GM23338 (cell line): ENCODE measurements at places on chromosomes 16 and 17. TPM values are rescaled to one million over a fixed set of nuclear protein-coding genes. Genes with fewer than 3 reads are reported as not detected.
A peak's percentile ranks its signal among the peaks of the same experiment; 100 is the strongest.

DNA sequence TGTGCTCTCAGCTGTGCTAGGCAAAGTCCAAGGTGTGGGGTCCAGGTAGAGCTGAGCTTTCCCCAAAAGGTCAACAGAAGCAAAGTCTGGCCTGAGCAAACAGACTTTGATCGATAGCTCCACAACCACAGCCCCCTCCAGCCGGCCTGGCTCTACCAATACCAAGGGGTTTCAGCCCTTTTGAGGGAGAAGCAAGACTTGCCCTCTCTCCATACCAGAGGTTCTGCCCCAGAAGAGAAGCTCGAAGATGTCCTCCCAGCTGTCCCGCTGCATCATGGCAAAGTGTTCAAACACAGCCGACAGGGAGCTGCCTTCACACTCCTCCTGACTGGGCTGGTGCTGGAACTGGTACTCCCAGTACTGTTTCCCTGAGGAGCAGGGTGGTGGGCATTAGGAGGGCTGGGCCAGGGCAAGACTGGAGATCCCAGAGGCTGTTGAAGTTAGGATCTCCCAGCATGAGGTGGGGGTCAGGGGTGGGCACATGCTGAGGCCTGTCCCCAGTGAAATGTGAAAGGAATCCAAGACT is 1.7 kb downstream of the VTN start:
- no peaks in the 10 kb centered on the region for H3K36me3 ChIP-seq
- peaks cover 9% of the 10 kb centered on the region; the same call in 1 of the 2 replicates for H3K4me1 ChIP-seq
- H3K27ac ChIP-seq = no peak overlapping the region
- no peak for DNase-seq
- H3K4me3 ChIP-seq = no peak overlapping the region

GRCh38 chr16:64736857-64737256 is 385.0 kb downstream of the CDH11 start:
- no peaks in the 10 kb centered on the region for H3K4me1 ChIP-seq
- DNase-seq = no peak
- H3K27ac ChIP-seq = no peak overlapping the region
- H3K4me3 ChIP-seq = no peak overlapping the region
- H3K36me3 ChIP-seq = no peaks in the 10 kb centered on the region
- no peaks in the 10 kb centered on the region for H3K27me3 ChIP-seq

DNA sequence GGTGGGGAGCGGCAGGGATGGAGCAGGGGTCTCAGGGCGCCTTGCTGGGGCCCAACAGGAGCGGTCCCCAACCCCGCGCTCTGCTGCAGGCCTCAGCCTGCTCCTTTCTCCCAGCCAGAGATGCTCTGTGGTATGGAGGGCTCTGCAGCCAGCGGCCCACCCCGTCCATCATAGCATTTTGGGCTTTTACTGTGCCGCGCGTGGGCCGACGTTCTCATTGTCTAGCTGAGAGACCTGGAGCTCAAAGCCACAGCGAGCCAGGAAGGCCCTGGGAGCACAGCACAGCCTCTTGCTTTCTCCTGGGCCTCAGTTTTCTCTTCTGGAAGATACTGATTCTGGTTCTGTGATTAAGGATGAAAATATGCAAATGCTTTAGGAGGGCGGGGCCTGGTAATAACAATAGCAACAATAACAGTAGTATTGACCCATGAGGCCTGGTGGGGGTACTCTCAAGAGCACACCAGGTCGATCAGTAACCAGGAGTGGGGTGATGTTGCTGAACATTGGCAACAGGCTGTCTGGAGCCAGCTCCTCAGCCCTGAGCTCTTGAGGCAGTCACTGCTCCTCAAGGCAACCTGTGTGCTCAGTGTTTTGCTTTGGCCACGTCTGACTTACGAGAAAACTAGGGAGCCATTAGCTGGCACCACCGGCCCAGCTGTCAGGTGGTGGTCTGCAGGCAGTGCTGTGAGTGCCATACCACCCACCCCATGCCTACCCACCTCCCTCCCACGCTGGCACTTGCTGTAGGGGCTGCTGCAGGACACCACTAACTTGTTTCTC is 1.1 kb upstream of the RASD1 start:
- peak overlapping the region; percentile 91 for H3K4me3 ChIP-seq
- peaks cover 25% of the 10 kb centered on the region for H3K27me3 ChIP-seq
- no peaks in the 10 kb centered on the region for H3K36me3 ChIP-seq
- H3K27ac ChIP-seq = no peak overlapping the region
- no peak for DNase-seq
- peaks cover 29% of the 10 kb centered on the region for H3K4me1 ChIP-seq

GRCh38 chr16:81453091-81453728 is 8.6 kb downstream of the CMIP start:
- peaks cover 40% of the 10 kb centered on the region for H3K4me1 ChIP-seq
- no peaks in the 10 kb centered on the region for H3K36me3 ChIP-seq
- H3K27me3 ChIP-seq = no peaks in the 10 kb centered on the region
- no peak overlapping the region; the same call in 1 of the 2 replicates for H3K27ac ChIP-seq

DNA sequence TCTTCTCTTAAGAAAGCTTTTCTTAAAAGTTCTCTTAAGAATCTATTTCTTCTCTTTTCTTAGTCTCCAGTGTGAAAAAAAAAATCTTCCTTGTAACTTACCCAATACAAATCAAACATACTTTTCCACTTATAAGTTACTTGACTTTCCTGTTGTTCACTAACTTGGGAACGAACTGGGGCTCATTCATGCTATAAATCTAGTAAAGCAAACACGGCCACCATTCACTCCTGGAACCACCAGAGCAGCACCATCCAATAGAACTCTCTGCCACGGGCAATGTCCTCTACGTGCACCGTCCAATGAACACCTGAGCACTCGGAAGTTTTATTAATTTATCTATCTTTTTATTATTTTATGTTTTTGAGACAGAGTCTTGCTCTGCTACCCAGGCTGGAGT is 20.8 kb downstream of the SRP68 start:
- no peak overlapping the region for H3K4me3 ChIP-seq
- H3K27me3 ChIP-seq = no peaks in the 10 kb centered on the region
- 0 out of 2 replicates have a peak overlapping the region, but pooled peaks have one; percentile 4 for H3K27ac ChIP-seq
- peaks cover 9% of the 10 kb centered on the region; the same call in 1 of the 2 replicates for H3K4me1 ChIP-seq

DNA sequence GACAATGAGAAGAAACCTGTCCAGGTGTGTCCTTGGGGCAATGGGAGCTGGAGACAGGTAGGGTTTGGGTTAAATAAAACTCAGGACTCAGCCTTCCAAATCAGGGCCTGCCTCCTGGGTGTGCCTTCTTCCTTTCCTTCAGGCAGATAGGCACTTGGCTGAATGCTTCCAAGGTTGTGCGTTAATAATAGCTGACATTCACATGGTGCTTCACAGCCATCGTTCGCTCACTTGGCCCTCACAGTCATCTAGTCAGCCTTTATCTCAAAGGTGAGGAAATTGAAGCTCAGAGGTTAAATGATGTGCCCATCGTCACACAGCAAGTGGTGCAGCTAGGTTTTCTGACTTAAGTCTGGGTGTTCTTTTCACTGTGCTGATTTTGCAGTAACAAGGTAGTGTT is 9.5 kb downstream of the NFE2L1 start:
- H3K4me3 ChIP-seq = no peak overlapping the region
- H3K36me3 ChIP-seq = peaks cover 46% of the 10 kb centered on the region
- DNase-seq = no peak
- H3K27ac ChIP-seq = peak overlapping the region; percentile 99

DNA sequence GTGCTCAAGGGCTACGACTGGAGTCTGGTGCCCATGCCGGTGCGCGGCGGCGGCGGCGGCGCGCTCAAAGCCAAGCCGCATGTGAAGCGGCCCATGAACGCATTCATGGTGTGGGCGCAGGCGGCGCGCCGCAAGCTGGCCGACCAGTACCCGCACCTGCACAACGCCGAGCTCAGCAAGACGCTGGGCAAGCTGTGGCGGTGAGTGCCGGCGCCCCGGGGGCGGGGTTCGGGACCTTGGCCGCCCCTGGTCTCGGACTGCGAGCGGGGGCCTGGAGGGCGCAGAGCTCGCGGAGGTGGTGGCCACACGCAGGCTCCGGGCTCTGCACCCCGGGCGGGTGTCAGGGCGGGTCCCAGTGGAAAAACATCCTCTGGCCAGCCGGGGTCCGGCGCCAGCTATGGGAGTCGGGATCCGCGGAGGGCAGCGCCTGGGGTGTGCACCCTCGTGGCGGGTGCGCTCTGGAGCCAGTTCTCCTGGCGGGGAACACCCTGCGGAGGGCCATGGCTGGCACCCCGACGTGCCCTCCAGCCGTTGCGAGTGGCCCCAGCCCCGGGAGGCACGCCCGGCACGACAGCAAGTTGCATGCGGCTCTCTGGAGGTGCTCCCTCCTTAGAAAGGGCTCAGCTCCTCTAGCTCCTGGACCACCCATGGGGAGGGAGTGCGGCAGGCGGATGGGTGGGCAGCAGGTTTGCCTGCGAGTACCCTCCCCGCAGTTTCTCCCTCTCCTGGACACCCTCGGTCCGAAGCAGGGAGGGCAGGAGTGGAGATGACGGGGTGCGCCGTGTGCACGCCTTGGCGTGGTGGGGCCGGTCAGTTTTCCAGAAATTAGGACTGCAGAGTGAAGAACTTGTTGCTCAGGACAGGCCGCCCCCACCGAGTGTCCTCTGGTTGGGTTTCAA is 824 bp downstream of the SOX8 start:
- no peak overlapping the region for H3K27ac ChIP-seq
- no peaks in the 10 kb centered on the region for H3K36me3 ChIP-seq
- H3K4me1 ChIP-seq = no peaks in the 10 kb centered on the region
- peak; percentile 46 for DNase-seq

DNA sequence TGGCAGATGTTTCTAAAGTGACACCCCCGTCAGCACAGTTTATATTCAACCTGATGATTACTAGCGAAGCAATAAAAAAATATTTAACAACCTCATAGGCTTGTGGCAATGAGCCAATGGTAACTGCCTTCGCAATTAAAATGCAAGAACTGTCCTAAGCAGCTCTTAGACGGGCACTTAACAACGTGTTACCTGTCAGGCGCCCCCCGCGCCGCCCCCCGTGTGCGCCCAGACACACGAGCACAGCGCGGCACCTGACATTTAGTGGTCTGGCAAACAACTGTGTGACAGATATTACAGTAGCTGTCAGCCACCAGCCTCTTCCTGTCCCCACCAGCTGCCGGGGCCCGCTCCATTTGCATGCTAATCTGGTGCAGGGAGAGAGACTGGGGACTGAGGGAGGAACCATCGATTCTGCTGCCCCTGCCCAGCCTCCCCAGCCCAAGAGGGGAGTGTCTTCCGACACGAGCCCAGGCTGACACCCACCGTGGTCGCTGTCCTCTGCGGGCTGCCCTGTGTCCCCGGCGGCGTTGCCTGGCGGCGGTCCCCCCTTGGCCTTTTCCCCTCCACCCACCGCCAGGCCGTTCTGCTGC is 12.7 kb downstream of the NDUFAF8 start:
- no peak for DNase-seq
- H3K4me3 ChIP-seq = no peak overlapping the region
- no peaks in the 10 kb centered on the region for H3K27me3 ChIP-seq
- no peak overlapping the region for H3K27ac ChIP-seq

DNA sequence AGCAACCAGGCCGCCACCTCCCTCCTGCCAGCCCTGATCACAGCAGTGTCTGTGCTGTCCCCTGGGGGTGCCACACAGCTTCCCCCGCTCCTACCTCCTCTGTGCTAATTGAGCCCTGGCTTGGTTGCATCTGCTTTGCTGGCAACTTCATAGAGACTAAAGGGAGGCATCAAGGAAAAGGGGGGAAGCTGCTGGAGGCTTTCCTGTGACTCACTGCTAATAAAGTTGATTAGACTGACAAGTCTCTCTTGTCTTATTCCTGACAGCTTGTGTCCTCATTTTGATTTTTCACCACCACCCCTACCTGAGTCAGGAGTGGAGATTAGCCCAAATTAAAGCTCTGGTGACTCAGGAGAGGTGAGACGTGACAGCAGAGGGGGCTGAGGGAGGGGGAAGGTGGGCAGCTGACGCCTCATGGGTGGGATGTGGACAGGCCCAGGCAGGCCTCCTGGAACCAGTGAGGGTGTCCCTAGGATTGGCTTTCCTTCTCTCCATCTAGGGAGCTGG is 310.0 kb downstream of the CBLN1 start:
- H3K36me3 ChIP-seq = no peaks in the 10 kb centered on the region
- no peaks in the 10 kb centered on the region for H3K27me3 ChIP-seq
- H3K4me3 ChIP-seq = no peak overlapping the region
- no peaks in the 10 kb centered on the region for H3K4me1 ChIP-seq
- H3K27ac ChIP-seq = no peak overlapping the region

GRCh38 chr16:48812856-48813255 is 202.9 kb upstream of the N4BP1 start:
- H3K27ac ChIP-seq = no peak overlapping the region
- peaks cover 11% of the 10 kb centered on the region; the same call in 1 of the 2 replicates for H3K4me1 ChIP-seq

DNA sequence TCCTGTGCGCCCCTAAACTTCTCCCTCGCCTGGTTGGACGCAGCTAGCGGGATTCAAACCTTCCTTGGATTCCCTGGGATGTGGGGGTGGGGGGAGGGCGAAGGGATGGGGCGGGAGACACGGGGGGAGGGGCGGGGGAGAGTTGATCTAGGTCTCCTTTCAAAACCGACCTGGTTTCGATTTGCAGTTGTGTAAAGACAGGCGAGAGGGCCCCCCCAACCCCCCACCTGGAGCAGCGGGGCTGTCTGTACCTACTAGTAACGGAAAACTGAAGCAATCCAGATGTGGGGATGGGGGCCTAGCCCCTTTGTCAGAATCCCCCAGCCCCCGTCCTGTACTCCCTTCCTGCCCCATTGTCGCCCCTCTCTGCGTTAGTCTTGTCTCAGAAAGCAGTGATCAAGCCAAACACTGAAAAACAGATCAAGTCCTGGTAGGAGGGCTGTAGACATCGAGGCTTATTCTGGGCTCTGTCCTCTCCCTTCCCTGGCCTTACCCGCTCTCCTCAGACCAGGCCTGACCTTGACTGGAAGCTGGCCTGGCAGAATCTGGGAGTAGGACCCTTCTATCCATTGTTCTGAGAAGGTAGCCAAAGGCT is 902 bp downstream of the DLX4 start:
- peaks cover 26% of the 10 kb centered on the region; the same call in 1 of the 2 replicates for H3K4me1 ChIP-seq
- peak overlapping the region; percentile 65 for H3K4me3 ChIP-seq
- H3K27ac ChIP-seq = no peak overlapping the region
- DNase-seq = no peak
- H3K36me3 ChIP-seq = no peaks in the 10 kb centered on the region

DNA sequence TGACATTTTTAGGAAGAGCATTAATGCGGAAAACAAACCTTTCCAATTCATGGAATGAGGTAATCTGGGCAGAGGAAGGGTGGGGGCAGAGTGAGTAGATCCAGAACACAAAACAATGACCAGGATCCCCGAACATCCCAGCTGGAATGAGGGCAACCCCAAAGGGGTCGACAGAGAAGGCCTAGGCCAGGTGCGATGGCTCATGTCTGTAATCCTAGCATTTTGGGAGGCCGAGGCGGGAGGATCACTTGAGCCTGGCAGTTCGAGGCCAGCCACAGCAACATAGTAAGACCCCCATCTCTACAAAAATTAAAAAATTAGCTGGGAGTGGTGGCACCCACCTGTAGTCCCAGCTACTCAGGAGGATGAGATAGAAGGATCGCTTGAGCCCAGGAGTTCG is 64.7 kb downstream of the ZFHX3 start:
- no peak overlapping the region for H3K4me3 ChIP-seq
- H3K27ac ChIP-seq = no peak overlapping the region
- H3K27me3 ChIP-seq = no peaks in the 10 kb centered on the region
- H3K36me3 ChIP-seq = no peaks in the 10 kb centered on the region
- peaks cover 4% of the 10 kb centered on the region; the same call in 1 of the 2 replicates for H3K4me1 ChIP-seq

- H3K36me3 ChIP-seq = no peaks in the 10 kb centered on the region
- no peak overlapping the region for H3K27ac ChIP-seq
- H3K27me3 ChIP-seq = no peaks in the 10 kb centered on the region
- no peak for DNase-seq
- no peak overlapping the region for H3K4me3 ChIP-seq
- H3K4me1 ChIP-seq = no peaks in the 10 kb centered on the region
These were observed 1568.1 kb upstream of the GOT2 start for GRCh38 chr16:60302261-60302660.

HS3ST2 gene
- total RNA-seq = 2.3 and 3.2 TPM in 2 replicates

ZNF750 gene
- total RNA-seq = 0.17 TPM in 1 of 2 replicates, not detected in the other

ACLY gene
- 412 and 439 TPM in 2 replicates for total RNA-seq

CLDN7 gene
- total RNA-seq = 111 and 117 TPM in 2 replicates

KRT24 gene
- not detected in 2 replicates for total RNA-seq

DCXR gene
- 84.8 and 86.9 TPM in 2 replicates for total RNA-seq

MT1M gene
- 1.1 TPM in 1 of 2 replicates, not detected in the other for total RNA-seq

CD300LG gene
- total RNA-seq = not detected in 2 replicates

CIITA gene
- total RNA-seq = 0.10 TPM in 1 of 2 replicates, not detected in the other
